ENCODE measurements at places on chromosomes 12 and 14.

DNA sequence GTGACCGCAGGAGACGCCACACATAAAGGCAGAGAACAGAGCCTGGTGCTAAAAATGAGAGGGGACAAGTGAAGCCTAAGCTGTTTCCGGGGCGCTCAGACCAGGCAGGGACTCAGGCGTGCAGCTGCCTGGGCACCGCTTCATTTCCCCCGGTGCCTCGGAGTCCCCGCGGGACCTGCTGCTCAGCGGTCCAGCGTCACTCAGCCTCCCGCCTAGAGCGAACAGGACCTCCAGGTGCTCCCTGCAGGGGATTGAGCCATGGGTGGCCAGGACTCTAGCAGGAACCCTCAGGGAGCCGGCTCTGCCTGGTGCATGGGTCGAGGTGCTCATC is 31.0 kb downstream of the CCDC85C start:
- DNase-seq = no peak

DNA sequence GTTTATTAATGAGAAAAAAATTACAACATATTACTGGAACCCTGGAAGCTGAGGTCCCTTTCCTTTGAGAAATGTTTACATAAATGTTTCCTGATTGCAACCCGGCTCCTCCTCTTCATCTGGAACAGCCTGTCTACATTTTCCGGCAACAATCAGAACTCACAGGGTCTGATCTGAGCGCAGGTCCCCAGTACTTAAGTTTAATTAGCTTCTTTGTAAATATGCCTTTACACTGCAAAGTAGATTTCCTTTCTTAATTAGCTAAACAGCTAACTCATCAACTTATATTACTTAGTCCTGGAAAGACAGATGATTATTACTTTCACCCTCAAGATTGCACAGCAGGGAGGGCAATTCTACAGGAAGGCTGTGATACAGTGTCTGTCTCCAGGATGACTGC is 213.0 kb downstream of the MON2 start:
- no peak for DNase-seq

- DNase-seq = no peak
These were observed 43.0 kb upstream of the GLIPR1 start for GRCh38 chr12:75437564-75437963.

DNA sequence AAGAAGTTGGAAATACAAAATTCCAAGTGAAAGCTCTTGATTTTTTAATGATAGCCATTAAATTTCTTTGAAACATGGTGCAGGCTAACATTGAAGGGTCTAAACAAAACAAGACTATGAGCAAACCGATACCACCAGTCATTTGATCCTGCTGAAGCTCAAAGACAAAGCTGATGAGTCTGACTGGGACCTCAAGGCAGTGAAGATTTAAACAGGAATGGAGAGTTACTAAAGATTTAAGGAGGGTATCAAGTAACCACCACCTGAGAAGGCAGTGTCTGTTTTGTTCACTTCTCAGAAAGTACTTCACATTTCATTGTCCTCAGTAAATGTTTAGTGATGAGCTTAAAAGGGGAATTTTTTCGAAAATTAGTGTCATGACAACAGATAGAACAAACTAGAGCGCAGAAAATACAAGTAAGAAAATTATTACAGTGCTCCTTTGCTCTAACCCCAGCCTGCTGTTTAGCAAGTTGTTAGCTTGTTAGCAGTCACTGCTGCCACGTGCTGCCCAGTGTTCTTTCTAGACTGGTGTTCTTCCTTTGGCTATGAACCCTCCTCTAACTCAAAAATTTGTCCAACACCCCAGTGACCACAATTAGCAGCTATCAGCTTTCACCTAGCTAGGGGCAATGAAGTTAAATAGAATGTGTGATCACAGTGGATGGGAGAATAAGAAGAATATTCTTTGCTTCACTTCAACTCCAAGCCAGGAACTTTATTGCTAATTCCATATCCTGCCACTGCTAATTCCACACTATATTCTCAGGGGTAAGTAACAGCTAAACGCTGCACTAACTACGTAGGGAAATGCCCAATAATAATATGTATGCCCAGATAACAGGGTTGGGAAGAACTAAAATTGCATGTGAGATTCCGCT is 41.1 kb downstream of the YAF2 start:
- DNase-seq = no peak

DNA sequence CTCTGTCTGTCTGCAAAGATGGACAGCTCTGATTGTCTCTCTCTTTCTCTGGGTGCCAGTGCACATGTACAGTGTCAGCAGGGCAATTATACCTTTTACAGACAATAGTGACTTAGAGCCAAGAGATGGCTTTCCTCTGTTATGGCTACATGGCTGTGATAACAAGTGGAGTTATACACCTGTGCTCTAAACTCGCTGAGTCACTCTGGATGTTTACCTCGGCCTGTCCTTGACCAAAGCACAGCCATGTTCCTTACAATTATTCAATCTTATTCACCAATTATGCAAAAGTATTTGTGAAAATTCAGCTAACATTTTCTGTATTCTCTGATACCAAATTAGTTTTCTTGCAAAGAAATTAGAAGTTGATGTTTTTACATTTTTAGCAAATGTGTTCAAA is 475.5 kb upstream of the CCDC196 start:
- no peak for DNase-seq

GRCh38 chr12:48160807-48161206 is 3.5 kb upstream of the ASB8 start:
- DNase-seq = no peak

GRCh38 chr14:51012055-51012454 is 67.8 kb upstream of the PYGL start:
- no peak for DNase-seq

Measured in activated effector memory CD4-positive, alpha-beta T cell treated with Interleukin-2 at 50 U/mL for 16 hours (primary cell).